Stimulated activated CD4-positive, alpha-beta T cell treated with anti-CD3 and anti-CD28 coated beads, Interleukin-4, amount 100 ng/mL, for 48 hours (primary cell): ENCODE measurements at places on chromosomes 3 and 15.

DNA sequence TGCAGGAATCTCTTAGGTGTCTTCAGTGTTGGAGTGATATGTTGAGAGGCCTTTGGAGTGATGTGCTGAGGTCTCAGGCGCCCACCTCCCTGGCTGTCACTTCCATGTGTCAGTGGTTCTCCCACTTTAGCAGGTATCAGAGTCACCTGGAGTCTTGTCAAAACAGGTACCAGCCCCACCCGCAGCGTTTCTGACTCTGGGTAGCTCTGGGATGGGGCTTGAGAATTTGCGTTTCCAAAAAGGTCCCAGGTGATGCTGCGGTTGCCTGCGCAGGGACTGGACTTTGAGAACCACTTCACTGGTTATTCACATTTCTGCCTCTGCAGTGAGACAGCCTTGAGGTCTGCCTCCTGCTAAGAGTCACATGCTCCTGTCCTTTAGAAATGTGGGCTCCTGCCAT lies 15.5 kb downstream of the UMPS start:
- DNase-seq: no peak

DNA sequence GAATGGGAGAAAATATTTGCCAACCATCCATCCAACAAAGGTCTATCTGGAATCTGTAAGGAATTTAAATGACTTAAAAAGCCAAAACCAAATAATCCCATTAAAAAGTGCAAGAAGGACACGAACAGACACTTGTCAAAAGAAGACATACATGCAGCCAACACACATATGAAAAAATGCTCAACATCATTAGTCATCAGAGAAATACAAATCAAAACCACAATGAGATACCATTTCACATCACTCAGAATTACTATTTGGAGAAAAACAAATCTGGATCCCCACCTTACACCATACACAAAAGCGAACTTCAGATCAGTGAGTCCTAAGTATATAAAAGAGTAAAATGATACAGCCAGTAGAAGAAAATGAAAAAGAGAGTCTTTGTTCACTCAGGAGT lies 58.6 kb upstream of the MNS1 start:
- no peak for DNase-seq

DNA sequence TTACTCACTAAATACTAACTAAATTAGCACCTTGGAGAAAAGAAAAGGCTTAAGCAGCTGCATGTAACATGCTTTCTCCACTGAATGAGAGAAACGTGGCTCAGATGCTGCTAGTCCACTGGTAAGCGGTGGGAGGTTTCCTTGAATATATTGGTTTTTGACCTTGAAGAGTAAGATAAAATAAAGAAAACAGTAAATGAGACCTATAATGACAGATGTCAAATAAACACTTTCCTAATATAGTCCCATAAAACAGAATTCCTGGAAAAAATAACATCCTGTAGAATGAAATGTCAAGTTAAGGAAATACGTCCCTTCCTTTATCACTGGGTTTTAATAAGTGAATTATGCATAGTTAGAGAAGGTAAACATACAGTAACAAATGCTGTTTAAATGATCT lies 215.0 kb downstream of the DPH6 start:
- no peak for DNase-seq

DNA sequence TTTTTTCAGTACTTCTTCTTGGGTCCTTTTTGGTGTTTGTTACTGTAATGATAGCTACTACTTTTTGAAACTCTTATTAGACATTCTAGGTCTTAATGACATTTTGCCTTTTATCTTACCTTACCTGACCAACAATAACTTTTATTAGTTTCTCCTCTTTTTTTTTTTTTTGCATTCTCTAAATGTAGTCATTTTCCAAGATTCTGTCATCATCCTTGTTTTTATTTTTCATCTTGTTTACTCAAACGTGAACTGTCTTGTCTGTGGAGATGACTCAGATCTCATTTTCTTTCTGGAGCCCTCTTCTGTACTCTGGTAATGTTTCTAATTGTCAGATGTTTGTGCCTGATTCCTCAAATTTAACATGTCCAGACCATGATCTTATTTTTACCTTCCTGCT lies 2.9 kb downstream of the ABHD5 start:
- DNase-seq: no peak

GRCh38 chr3:168511428-168512014 lies 415.8 kb upstream of the GOLIM4 start:
- no peak for DNase-seq

DNA sequence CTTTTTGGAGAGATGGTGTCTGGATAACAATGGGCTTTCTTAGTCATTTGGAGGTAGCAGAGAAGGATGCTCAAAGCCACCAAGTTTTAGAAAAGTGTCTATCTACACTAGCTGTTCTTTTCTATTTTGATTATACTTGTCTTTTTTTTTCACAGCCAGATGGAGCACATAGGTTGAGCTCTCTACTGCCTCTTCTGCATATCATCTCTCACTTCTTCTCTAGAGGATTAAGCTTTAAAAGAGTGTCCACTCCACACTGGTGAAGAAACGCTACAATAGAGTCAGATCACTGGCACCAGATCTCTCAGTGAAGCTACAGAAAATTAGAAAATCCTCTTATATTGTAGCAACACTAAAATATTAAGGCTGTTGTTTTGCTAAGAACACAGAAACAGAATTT lies 145.3 kb upstream of the MBNL1 start:
- DNase-seq: no peak

DNA sequence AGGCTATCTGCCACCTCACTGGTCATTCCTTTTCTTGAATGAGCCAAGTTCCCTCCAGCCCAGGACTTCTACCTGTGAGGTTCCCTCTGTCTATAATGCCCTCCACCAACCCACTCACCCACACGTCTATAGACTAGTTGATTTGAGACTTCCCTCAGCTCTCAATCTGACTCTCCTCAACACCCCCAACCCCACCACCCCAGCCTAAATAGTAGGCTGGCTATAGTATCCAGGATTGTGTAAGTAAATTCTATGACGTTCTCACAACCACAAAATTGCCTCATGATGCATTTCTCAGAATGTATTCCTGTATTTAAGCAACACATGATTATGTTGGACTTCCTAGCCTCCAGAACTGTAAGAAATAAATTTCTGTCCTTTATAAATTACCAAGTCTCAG lies 2.2 kb downstream of the PLSCR1 start:
- no peak for DNase-seq

DNA sequence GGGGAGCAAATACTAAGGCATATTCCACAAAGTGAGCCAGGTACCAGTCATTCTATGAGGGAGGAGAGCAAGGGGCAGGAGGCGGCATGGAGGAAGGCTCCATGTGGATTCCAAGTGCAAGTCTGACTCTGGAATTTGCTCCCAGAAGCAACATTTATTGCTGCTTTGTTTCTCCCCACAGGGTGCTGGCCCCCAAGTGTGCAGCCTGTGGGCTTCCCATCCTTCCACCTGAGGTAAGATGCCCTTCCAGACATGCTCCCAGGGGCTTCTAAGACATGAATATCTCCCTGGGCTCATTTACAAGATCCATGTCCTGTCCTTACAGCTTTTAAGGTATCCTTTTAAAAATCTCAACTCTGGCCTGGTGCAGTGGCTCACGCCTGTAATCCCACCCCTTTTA lies 15.9 kb upstream of the SACM1L start:
- DNase-seq: no peak

DNA sequence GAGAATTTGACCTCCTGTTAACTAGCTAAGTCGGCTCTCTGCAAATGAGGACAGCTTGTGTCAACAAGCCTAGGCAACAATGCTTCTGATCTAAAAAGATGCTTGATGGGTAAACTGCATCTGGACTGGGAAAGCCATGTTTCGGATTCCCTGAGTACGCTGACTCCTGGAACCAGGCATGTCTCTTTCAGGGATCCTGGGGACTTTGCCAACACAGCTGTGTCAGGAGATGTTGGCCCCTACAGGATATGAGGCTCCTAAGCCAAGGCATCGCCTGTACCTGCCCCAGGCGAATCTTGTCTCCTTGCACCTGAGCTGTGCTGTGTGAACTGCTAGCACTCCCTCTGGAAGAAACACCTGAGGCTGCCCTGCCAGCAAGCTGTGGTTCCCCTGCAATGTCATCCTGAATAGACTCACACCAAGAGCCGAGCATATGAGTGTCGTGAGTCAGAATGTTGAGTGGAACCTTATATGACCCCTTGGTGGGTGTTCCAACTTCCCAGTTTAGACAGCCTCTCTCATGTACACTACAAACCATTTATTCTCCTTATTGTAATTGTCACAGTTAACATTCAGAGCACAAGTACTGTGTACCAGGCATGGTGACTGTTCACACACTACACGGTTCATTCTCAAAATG lies 17.0 kb downstream of the EOGT start:
- no peak for DNase-seq

DNA sequence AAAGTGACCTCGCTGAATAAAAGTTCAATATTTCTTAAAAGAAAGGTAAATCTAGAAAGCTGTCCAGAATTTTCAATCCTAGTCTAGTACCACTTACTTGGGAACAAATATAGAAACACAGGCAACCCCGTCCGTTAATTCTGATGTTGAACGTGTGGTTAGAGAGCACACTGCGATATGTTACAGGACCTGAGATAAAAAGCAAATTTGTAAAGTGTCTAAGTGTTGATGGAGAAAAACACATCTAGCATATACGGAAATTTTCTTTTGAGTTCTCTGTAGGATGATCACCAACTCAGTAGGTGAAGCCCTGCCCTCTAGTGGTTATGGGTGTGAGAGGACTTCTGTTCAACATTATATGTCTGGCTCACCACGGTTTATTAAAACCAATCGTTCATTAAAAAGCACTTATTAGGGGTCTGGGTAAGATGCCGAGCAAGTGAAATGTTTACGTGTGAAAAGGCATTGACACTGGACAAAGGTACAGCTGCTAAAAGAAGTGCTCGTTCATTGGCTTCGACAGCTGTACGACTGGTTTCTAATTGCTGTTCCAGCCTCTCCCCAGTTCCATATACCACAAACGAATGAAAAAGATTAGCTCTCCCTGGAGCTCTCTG lies 1.0 kb upstream of the ATP2C1 start:
- peak; percentile 53 for DNase-seq

DNA sequence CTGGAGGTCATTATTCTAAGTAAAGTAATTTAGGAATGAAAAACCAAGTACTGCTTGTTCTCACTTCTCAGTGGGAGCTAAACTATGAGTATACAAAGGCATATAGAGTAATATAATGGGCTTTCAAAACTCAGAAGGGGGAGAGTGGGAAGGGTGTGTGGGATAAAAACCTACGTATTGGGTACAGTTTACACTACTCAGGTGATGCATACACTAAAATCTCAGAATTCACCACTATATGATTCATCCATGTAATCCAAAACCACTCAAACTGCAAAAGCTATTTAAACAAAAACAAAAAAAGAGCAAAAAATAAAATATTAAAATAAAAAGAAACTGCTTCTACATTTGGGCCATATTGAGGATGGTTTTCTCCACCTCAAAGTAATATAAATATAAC lies 623.3 kb downstream of the NSUN3 start:
- no peak for DNase-seq

DNA sequence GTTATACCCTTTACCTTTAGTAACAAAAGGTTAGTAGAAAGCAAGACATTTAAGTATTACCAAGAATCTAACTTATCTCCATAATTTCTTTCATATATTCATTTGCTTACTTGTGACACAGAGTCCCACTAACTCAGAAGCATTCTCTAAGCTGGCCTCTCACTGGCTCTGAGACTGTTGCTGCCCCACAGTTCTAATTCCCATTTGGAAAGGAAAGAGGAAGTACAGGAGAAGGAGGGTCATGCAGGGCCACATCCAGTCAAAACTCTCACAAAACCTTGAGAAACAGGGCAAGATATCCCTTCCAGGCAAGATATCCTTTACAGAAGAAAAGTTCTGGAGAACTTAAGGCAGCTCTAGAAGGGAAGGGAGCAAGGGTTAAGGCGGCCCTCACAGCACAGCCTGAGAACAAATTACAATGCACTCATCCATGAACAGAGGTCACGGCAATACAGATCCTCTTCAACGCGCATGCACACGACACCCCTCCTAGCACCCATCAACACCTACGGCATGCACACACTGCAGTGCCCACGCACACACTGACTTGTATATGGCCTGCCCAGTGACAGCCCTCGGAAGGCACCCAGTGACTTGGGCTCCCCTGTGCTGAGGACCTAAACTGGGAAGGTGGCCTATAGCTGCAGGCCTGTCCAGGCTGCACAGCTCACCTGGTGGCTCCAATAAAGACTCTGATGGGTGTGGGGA lies 13.0 kb upstream of the MYO5C start:
- DNase-seq: no peak

DNA sequence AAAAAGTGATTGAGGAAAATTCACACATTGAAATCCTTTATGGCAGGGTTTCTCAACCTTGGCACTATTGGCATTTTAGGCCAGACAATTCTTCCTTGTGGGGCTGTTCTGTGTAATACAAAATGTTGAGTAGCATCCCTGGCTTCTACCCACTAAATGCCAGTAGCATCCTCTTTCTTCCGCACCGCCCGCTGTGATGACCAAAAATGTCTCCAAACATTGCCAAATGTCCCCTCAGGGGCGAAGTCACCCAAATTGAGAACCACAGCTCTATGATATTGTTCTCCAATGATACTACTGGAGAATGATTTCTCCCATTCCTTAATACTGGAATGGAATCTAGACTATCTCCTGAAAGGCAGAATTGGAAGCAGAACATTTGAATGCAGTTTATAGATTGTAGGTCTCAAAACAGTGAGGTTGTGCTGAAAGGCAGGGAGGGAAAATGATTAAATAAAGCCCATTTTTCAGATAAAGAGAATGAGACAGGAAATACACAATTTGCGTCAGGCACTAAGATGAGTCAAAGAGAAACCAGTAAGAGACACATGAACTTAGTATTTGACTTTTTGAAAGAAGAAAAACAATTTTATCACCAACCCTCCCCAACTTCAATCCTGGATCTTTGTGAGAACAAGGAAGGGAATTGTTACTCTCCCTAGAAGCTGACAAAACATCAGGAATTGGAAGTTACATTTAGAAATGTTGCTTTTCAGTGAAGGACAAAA lies 101.6 kb upstream of the TNIK start:
- no peak for DNase-seq

DNA sequence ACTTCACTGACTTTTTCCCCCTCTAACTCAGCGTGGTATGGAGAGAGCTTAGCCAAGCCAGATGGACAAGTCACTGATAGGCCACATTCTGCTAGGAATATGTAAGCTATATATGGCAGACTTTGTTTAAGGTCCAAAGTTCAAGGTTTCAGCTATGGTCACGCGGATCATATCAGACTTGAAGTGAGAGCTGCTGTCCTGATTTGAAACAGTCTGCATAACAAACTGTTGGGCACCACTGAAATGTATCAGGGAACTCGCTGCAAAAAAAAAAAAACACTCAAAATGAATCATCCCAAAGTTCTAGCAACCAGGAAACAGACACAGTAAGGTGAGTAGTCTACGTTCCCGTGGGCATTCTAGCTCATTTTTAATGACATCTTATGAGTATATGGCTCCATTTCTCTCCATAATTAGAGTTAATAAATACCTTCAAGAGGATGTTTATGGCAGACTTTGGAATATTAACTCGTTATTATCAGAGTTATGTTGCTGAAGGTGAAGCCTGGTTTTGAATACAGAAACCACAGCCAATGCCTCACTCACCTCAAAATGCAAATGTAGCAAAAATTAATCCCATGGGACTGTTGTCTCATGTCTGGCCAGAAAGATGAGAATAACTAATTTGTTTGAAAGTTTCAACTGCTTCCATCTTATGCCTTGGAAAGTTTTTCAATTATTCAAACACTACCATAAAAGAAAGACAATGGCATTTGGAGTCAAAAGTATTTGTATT lies 12.3 kb downstream of the DPH3 start:
- no peak for DNase-seq
